ENCODE measurements at places on chromosomes 2 and 18. TPM values are rescaled to one million over a fixed set of nuclear protein-coding genes. Genes with fewer than 3 reads are reported as not detected.

Gene GAL3ST2
- 0.93 TPM for total RNA-seq

Gene VWC2L
- not detected for total RNA-seq

DNA sequence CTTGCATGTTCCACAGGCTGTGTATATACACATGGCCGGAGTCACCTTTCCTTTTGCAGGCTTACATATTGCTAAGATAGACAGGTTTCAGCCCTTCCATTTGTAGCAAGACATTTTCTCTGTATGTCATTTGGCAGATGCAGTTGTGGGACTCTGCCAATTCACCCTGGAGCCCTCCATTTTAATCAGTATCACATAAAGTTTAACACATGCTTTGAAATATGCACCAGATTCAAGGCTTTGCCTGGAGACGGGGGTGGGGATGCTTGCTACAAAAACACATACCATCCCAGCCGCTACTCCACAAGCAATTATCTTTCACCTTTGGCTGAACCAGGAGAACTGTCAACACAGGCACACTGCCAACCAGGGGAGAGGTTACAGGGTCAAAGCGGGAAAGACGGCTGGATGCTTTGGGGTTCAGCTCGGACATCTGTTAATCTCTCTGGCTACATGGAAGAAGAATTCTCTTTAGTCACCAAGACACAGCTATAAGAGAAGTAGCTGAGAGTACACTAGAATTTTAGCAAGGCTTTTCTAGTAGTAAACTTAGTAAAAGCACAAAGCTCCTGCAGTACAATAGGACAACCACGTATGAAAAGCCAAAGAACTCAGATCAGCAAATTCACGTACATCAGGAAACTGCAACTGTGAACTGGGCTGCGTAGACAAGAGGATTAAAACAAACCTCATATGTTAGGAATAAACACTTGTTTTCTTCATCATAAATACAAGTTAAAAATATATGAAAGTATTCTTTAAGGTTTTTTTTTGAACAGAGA is 130.9 kb downstream of the EXOC6B start:
- DNase-seq, result no peak
- peaks cover 1% of the 10 kb centered on the region for H3K36me3 ChIP-seq
- no peaks in the 10 kb centered on the region for H3K4me1 ChIP-seq
- H3K27me3 ChIP-seq, result no peaks in the 10 kb centered on the region
- H3K27ac ChIP-seq, result no peak overlapping the region

Gene RAB6C
- not detected for total RNA-seq

DNA sequence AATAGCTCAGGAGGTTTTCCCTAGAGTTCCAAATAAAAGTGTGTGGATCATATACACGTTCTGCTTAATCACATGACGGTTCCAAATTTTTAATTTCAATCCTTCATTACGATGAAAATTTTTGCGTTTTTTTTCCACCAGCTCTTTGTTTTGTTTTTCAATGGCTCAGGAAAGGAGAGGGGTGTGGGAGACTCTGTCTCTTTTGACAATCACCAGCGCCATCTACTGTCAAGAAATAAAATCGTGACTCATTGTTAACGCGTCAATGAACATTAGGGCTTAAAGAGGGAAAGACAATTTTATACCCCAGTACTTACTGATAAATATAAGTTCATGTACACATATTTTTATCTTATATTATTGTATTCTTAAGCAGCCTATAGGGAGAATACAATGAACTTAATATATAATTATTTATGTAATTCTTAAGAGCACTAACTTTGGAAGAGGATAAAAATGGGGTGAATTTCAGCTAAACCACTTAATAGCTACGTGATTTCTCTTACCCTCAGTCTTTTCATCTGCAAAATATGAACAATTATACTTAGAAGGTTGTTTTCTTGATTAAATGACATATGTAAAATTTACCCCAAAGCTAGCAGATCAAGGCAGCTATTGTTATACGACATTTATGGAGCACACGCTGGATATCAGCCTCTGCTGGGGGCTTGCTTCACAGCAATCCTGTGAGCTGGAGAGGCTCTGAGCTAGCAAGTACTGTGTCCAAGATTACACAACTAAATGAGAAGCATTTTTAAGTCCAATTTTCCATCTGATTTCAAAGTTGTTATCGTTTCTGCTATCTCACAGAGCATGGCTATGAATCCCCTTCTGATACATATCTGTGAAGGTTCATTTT is 47.4 kb upstream of the RMDN2 start:
- no peaks in the 10 kb centered on the region for H3K36me3 ChIP-seq
- DNase-seq, result no peak
- no peak overlapping the region for H3K4me3 ChIP-seq
- peaks cover 7% of the 10 kb centered on the region for H3K4me1 ChIP-seq
- peaks cover 16% of the 10 kb centered on the region for H3K27me3 ChIP-seq

Gene FSHR
- not detected for total RNA-seq

DNA sequence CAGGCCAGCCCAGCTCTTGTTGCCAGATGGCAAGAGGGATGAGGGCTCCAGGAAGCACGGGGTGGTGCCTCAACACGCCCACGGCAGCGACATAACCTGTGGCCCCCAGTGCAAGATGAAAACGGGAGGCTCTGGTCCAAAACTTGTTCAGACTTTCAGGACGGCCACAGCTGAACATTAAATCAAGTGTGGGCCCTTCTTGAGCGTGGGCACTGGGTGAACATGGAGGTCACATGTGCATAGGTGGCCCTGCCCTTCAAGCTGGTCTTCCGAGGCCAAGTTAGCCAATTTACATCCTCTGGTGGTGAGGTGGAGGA is 77.5 kb downstream of the NDUFA10 start:
- no peak for DNase-seq
- H3K4me1 ChIP-seq, result peaks cover 10% of the 10 kb centered on the region
- no peaks in the 10 kb centered on the region for H3K27me3 ChIP-seq
- H3K36me3 ChIP-seq, result peaks cover 3% of the 10 kb centered on the region

DNA sequence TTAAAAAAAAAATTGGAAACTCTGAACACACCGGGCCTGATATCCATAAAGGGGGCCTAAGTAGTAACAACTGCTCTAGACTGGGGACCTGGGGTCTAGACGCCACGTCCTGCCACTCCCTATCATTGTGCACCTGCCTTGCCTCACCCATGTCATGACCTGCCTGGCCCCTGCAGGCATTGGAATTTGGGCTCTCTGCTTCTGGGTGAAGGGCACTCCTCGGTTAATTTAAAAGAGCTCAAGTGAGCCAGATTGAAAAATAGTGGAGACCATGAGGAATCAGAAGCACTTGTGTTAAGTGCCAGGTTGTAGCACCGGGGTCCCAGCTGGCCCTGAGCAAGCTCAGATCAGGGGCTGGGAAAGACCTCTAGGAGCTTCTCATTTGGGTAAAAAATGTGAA is 48.1 kb downstream of the SLC4A1AP start:
- no peak overlapping the region for H3K27ac ChIP-seq
- no peaks in the 10 kb centered on the region for H3K36me3 ChIP-seq
- H3K4me3 ChIP-seq, result no peak overlapping the region
- peaks cover 3% of the 10 kb centered on the region for H3K27me3 ChIP-seq
- DNase-seq, result no peak

DNA sequence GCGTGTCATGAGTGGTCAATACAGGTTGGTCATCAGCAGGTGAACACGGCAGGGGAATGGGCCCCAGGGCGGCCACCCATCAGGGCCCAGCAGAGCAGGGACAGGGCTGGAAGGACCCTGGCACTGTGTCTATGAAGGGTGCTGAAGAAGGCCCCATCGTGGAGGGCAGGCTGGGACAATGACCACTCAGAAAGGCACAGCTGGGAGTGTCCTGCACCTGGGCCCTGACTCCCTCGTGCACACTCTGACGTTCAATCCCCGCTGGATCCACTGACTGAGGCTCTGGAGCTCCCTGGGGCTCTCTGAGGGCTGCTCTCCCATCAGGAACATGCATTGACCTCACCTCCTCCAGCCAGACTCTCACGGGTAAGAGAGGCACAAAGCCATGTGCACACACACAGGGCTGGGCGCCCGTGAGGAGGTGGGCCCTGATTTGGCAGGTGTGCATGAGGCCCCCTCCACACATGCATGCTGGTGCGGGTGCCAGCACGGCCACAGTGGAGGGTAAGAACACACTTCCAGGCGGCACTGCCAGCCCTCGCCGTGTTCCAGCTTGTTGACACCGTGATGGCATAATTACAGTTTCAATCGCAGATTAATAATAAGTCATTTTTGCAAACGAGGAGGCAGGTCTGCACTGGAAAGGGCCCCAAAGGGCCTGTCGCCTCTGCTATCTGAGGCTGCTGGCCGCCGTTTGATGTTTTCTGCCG is 58.5 kb downstream of the SMAD7 start:
- H3K4me1 ChIP-seq, result peaks cover 3% of the 10 kb centered on the region
- DNase-seq, result no peak
- no peak overlapping the region for H3K4me3 ChIP-seq
- no peaks in the 10 kb centered on the region for H3K36me3 ChIP-seq
- no peaks in the 10 kb centered on the region for H3K27me3 ChIP-seq

GRCh38 chr2:235240574-235240973 is 253.3 kb upstream of the AGAP1 start:
- no peaks in the 10 kb centered on the region for H3K36me3 ChIP-seq
- H3K4me1 ChIP-seq, result no peaks in the 10 kb centered on the region
- no peak overlapping the region for H3K27ac ChIP-seq
- no peak overlapping the region for H3K4me3 ChIP-seq

- peak overlapping the region; percentile 87 for H3K27ac ChIP-seq
- no peak overlapping the region for H3K4me3 ChIP-seq
- no peak for DNase-seq
- peaks cover 95% of the 10 kb centered on the region for H3K4me1 ChIP-seq
Observed at GRCh38 chr18:47903809-47904208, 26.6 kb downstream of the SMAD2 start.

- H3K27ac ChIP-seq, result no peak overlapping the region
- no peaks in the 10 kb centered on the region for H3K36me3 ChIP-seq
- no peaks in the 10 kb centered on the region for H3K27me3 ChIP-seq
- H3K4me1 ChIP-seq, result no peaks in the 10 kb centered on the region
- H3K4me3 ChIP-seq, result no peak overlapping the region
Observed at GRCh38 chr2:44758591-44758990, 182.9 kb upstream of the SIX3 start.

- H3K27me3 ChIP-seq, result no peaks in the 10 kb centered on the region
- no peak for DNase-seq
- H3K36me3 ChIP-seq, result peaks cover 37% of the 10 kb centered on the region
- no peak overlapping the region for H3K4me3 ChIP-seq
- H3K4me1 ChIP-seq, result peaks cover 12% of the 10 kb centered on the region
- H3K27ac ChIP-seq, result no peak overlapping the region
Observed at GRCh38 chr2:233124421-233125080, 64.4 kb downstream of the INPP5D start.

Data from activated CD4-positive, alpha-beta memory T cell treated with anti-CD3 and anti-CD28 coated beads for 36 hours (primary cell).